ENCODE measurements at places on chromosomes 4 and X. TPM values are rescaled to one million over a fixed set of nuclear protein-coding genes. Genes with fewer than 3 reads are reported as not detected.

Gene EMCN
- 3.5 TPM for total RNA-seq

GRCh38 chr4:53015681-53016080 is 153.6 kb downstream of the RASL11B start:
- H3K27me3 ChIP-seq, result no peaks in the 10 kb centered on the region
- no peak overlapping the region for H3K27ac ChIP-seq
- DNase-seq, result no peak
- no peak overlapping the region for H3K4me3 ChIP-seq

- H3K36me3 ChIP-seq, result no peaks in the 10 kb centered on the region
- no peak overlapping the region for H3K27ac ChIP-seq
- H3K4me3 ChIP-seq, result no peak overlapping the region
- H3K27me3 ChIP-seq, result no peaks in the 10 kb centered on the region
- no peak for DNase-seq
- no peaks in the 10 kb centered on the region for H3K4me1 ChIP-seq
Measured at GRCh38 chr4:121728066-121728465, 31.3 kb upstream of the ANXA5 start.

Gene IL15
- 17.3 TPM for total RNA-seq

Gene F8A3
- 13.3 TPM for total RNA-seq

DNA sequence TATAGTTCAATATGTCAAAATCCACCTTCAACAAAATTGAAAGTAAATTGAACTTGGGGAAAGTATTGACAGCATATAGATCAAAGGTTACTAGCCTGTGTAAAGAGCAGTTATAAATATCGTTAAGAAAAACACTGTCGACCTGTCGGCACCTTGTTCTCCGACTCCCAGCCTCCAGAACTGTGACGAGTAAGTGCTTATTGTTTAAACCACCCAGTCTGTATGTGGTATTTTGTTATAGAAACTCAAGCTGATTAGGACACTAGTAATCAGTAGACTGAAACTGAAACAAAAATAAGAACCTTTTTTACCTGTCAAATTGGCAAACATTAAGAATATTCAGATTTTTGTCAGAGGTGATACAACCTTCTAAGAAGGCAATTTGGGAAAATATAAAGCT is 17.0 kb downstream of the HTT start:
- no peaks in the 10 kb centered on the region for H3K27me3 ChIP-seq
- H3K27ac ChIP-seq, result no peak overlapping the region
- peaks cover 30% of the 10 kb centered on the region for H3K36me3 ChIP-seq
- H3K4me3 ChIP-seq, result no peak overlapping the region
- DNase-seq, result no peak
- H3K4me1 ChIP-seq, result peaks cover 4% of the 10 kb centered on the region

DNA sequence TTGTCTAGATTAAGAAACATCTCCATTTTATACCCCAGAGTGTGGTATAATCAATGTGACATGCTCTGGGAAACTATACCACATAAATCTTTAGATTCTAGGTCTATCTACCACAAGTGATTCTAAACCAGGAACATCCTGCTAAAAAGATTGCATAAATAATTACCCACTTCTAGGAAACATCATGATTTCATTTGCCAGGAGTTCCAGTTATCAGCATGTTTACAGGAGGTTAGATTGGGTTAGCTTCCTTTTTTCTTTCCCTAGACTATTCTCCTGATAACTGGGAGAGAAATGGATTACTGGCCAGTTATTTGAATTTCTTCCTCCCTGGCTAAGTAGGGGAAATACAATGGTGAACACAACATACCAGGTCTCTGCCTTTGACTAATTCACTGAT is 230.3 kb upstream of the BOD1L1 start:
- H3K36me3 ChIP-seq, result no peaks in the 10 kb centered on the region
- no peak overlapping the region for H3K27ac ChIP-seq
- no peaks in the 10 kb centered on the region for H3K27me3 ChIP-seq

DNA sequence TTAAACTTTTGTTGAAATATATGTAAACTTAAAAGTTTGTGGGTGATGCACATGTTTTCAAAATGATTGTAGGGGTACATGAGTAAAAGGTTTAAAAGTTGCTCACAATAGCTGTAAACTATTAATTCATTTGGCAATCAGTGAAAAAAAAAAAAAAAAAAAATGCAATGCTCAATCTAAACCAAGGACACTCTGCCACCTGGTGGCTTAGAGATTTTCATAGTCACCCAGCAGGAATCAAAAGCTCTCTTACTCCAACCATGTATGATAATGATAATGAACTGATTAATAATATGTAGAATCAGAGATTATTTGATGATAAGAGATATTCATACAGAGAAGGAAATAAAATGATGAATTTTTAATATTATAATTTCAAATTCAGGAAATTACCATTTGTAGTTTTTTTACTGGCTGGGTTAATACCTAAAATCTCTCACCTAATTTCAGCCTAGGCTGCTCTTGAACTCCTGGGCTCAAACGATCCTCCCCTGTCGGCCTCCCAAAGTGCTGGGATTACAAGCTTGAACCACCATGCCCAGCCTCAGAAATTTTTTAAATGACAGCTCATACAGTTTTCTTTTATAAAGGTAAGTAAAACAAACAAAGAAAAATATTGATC is 46.9 kb upstream of the SLC25A4 start:
- no peaks in the 10 kb centered on the region for H3K27me3 ChIP-seq
- no peaks in the 10 kb centered on the region for H3K4me1 ChIP-seq
- no peaks in the 10 kb centered on the region for H3K36me3 ChIP-seq
- no peak overlapping the region for H3K4me3 ChIP-seq
- no peak overlapping the region for H3K27ac ChIP-seq
- no peak for DNase-seq

DNA sequence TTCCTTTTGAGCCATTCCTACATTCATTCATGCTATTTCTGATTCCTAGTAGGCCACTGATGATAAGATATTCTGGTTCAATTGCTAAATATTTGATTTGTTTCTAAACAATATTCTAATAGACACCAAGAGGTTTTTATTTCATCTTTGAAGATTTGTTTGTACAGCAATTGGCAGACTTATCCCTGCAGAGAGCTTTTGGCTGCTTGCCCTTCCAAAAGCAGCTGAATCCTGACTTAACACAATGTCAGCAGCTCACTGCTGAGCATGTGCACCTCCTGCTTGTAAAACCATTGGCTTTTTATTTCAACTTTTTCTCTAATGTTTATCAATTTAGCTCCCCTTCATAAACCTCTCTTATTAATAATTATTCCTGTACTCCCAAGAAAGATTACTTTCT is 45.3 kb downstream of the MMRN1 start:
- no peaks in the 10 kb centered on the region for H3K4me1 ChIP-seq
- no peak overlapping the region for H3K27ac ChIP-seq
- no peaks in the 10 kb centered on the region for H3K27me3 ChIP-seq
- DNase-seq, result no peak
- H3K4me3 ChIP-seq, result no peak overlapping the region
- H3K36me3 ChIP-seq, result no peaks in the 10 kb centered on the region

GRCh38 chrX:153499876-153500275 is 5.1 kb downstream of the BGN start:
- no peaks in the 10 kb centered on the region for H3K4me1 ChIP-seq
- H3K27me3 ChIP-seq, result no peaks in the 10 kb centered on the region
- H3K36me3 ChIP-seq, result no peaks in the 10 kb centered on the region
- no peak overlapping the region for H3K4me3 ChIP-seq
- no peak for DNase-seq

DNA sequence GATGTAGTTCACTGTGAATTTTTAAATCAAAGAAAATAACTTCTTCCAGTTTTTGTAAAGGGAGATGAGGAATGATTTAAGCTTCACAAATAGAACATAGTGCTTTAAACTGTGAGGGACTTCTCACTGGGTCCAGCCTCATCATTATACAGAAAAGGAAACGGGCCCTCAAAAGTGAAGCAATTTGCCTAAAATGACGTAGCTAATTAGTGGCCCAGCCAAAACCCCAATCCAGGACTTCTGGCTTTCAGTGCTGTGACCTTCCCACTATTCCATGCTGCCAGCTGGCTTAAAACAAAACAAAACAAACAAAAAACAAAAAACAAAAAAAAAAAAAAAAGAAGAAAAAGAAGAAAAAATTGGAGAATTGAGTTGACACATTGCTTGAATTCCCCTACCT is 45.0 kb upstream of the STOX2 start:
- no peaks in the 10 kb centered on the region for H3K36me3 ChIP-seq
- H3K27me3 ChIP-seq, result no peaks in the 10 kb centered on the region
- H3K4me3 ChIP-seq, result no peak overlapping the region
- no peak overlapping the region for H3K27ac ChIP-seq
- H3K4me1 ChIP-seq, result no peaks in the 10 kb centered on the region
- DNase-seq, result no peak

All from Peyer's patch (tissue), 4 donors.